ENCODE measurements at places on chromosomes 2 and 18.

GRCh38 chr2:174009488-174010223 is 44.5 kb upstream of the SP3 start:
- no peak for DNase-seq

DNA sequence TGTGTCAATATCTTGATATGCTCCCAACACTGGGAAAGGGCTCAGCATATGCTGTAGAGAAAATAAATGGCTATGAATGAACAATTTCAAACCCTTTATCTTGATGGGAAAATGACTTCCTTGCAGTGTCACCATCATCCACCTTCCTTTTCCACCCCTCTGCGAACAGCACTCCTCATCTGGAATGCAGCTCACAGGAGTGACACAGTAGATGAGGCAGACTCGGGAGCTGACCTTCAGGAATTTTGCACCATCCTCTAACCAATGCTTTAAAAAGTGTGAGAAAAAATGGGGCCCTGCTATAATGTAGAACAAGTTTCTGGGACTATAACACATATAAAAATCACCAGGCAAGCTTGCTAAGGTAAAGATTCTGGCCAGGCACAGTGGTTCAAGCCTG is 41.3 kb upstream of the YPEL5 start:
- no peak for DNase-seq

- peak; percentile 76 for DNase-seq
Measured at GRCh38 chr2:25294573-25295462, 46.9 kb downstream of the DNMT3A start.

- peak; percentile 57 for DNase-seq
Measured at GRCh38 chr18:2970772-2971659, 41.9 kb downstream of the LPIN2 start.

DNA sequence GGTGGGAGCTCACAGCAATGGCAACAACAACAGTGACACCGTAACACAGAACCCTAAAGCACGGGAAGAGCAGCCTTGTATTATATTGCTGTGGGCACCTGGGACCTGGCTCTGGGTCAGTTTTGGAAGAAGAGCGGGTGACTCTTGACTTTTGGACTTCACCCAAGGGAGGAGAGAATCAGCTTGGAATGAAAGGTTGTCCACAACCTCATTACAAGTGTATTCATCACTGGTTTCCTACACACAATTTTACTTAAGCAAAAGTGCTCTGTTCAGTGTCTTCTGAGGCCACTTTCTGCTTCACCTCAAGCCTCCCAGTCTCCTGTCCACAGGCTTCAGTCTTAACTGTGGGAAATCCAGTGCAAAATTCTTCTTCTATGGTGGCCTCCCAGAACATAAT is 263.8 kb downstream of the KCNE4 start:
- DNase-seq = no peak

- DNase-seq = no peak
Measured at GRCh38 chr18:79531386-79531785, 135.7 kb downstream of the NFATC1 start.

DNA sequence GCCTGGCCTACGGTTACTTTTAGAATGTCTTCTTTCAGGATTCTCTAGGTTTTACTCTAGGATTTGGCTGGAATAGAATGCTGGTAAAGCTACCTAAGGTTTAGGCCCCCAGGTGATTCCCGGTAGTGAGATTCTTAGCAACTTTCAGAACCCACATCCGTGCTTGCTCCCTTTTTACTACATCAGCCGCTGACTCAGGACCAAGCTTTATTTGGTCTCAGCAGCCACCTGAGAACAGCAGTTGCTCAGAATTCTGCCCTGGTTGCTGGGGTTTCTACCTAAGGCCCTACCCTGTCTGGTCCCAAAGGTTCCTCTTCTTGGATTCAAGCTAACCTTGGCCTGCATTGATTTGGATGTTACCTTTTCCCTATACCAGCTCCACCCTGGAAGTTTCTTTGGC is 36.1 kb upstream of the NDUFV2 start:
- DNase-seq = peak; percentile 24

DNA sequence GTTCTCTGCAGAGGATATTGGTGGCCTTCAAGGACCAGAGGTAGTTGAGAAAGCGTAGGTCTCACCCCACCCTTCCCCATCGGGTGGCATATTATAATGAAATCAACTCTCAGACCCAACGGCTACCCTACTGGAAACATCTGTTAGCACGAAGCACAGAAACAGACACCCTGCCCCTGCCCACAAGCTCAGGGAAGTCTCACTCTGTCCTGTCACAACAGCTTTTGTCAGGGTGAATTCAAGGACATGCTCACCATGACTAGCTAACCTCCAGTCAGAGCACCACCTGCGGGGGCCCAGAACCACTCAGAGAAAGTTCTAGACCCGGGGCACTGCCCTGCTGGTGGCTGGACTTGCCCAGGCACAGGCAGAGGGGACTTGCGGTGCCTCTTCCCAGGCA is 3.5 kb upstream of the B3GNT7 start:
- DNase-seq = no peak

- DNase-seq = no peak
Measured at GRCh38 chr2:60554646-60555065, 1.2 kb upstream of the BCL11A start.

GRCh38 chr2:227891673-227892072 is 20.2 kb downstream of the DAW1 start:
- no peak for DNase-seq

- peak; percentile 82 for DNase-seq
Measured at GRCh38 chr18:58321986-58322385, 278.0 kb downstream of the NEDD4L start.

- no peak for DNase-seq
Measured at GRCh38 chr2:105055613-105056012, 17.7 kb downstream of the MRPS9 start.

- DNase-seq = no peak
Measured at GRCh38 chr2:66084948-66085590, 349.9 kb upstream of the MEIS1 start.

DNA sequence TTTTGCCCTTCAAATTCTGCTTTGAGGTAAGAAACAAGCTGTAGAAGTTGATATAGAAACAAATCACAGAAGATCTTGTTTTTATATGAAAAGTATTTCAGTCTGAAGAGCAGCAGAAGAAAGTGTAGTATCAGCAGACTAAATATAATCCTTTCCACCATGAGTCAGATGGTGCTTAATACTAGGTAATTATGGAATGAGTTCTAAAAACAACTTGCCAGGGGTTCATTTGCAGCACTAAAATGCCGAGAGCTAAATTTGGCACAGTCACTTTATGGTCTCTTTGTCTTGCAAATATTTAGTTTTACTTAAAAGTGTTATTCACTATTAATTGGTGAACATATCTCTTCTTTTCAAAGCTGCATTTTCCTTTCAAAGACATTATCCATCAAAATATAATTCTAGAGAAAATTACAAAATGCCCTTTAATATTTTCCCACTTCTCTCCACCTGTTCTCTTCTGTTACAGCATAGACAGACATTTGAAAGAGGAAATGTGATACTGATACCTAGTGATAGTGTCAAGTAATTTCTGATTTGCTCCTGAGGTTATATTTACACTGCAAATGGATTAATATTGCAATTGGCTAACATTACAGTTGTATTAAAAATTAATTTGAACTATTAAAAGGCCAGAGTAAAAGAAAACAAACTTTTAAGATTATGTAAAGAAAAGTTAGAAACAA is 5.3 kb downstream of the MYL1 start:
- no peak for DNase-seq

DNA sequence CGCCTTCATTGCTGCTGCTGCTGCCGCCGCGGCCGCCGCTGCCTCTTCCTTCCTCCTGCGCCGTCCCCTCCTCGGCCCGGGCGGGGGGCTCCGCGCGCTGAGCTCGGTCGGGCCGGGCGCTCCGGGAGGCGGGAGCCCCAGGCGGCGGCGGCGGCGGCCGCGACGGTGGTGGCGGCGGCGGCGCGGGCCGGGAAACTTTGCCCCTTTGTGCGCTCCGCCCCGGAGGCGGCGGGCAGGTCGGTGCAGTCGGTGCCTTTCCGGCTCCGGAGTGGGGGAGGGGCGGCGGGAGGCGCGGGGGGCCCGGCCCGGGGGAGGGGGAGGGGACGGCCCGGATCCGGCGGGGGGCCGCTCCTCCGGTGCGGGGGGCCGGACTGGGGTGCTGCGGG is 205 bp downstream of the TET3 start:
- DNase-seq = peak; percentile 62

DNA sequence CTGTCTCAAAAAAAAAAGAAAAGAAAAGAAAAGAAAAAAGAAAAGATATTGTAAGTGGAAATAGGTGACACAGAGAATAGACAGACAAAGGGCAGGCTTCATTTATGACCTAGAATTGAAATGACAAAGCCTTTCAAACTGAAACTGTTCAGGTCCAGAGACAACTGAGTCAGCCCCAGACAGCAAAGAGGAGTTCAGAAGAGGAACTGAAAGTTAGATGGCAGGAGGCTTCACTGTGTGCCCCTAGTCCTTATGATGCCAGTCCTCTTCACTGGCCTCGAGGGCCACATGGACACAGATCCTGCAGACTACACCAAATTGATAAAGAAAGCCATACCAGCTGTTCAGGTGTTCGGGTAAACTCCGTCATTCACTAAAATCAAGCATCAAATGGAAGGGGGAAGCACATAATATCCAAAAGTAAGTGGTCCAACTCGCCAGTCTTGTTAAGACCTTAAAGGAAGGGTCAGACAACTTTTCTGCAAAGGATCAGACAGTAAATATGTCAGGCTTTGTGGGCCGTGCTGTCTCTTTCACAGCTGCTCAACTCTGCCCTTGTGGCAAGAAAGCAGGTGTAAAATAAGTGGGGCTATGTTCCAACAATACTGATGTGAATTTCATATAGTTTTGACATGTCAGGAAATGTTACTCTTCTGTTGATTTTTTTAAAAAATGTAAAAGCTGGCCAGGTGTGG is 231.9 kb upstream of the MGAT5 start:
- no peak for DNase-seq

GRCh38 chr18:3048121-3048520 is 35.2 kb upstream of the LPIN2 start:
- no peak for DNase-seq

- no peak for DNase-seq
Measured at GRCh38 chr18:75200071-75200470, 8.9 kb downstream of the PTGR3 start.

DNA sequence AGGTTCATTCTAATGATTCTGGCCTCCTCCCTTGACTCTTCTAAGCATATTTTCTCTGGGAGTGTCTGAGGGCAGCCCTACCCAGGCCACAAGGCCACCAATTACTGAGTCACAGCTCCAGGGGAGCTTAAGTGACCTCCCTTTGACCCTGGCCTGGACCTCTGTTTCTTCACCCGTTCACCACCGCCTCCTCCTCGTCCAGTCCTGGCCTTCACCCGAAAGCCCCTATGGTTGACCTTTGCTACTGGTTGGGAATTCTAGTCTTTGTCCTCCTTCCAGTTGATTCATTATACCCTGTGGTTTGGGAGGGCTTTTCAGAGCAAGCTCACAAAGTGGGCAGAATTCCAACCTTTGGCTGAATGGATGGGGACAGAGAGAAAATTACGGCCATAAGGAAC is 72.6 kb downstream of the NRP2 start:
- no peak for DNase-seq

- no peak for DNase-seq
Measured at GRCh38 chr2:220787251-220787650, 784.9 kb downstream of the EPHA4 start.

GRCh38 chr2:48479915-48480314 is 50.0 kb upstream of the STON1 start:
- DNase-seq = no peak

DNA sequence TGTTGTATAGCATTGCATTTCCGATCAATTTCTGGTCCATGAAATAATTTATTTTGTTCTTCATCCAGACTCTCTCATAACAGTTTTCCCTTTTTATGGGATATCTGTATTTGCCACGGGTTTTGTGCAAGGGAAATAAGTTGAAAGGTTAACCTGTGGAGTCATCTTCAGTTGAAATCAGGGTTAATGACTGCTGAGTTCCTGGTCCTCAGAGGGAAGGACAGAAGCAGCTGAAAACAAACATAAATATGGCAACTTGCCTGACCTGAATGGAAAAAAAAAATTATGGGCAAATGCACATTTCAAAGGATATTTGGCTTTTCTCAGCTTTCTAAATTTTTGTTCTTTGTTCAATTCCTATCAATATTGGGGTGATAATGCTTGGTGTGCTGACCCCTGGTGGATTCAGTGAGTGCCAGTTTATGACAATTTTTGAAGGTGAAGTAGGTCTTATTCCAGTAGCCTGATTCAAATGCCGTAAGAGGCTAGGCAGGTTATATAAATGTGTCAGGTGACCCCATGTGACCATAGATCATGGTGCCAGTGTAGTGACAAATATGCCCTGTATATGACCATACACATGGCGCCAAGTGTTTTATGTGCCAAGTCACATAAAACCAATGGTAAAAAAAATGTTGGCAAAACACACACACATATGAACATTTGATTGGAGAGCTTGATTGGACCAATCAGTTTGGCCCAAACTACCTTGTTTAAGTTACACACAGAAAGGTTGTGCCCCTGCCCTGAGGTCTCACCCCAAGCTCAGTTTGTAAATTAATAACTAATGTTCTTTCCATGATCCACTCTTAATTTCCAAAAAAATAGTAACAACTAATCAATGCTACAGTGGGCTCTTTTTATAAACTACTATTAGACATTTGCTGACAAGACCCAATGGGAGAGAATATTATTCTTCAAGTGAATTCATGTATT is 47.6 kb upstream of the FAM124B start:
- DNase-seq = no peak

GRCh38 chr2:39504790-39505335 is 67.8 kb upstream of the MAP4K3 start:
- DNase-seq = no peak

- no peak for DNase-seq
Measured at GRCh38 chr18:47978141-47978540, 47.7 kb upstream of the SMAD2 start.

GRCh38 chr18:77702686-77703085 is 453.0 kb downstream of the GALR1 start:
- no peak for DNase-seq

DNA sequence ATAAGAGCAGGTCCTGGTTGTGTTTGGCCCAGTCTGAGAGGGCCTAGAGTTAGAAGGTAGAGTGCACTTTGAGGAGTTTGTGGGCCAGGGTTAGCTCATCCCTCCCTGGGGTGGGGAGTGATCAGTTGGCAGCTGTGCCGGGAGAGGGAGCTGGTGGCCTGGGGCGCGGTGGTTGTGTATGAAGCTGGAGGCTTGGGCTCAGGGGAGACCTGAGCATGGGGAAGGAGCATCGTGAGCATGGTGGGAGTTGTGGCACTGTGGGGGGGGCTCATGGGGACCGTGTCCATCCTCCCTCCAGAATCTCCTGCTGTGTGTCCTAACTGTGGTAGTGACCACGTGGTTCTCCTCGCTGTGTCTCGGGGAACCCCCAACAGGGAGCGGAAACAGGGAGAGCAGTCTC is 13.6 kb downstream of the STK11IP start:
- no peak for DNase-seq

GRCh38 chr2:200054681-200055468 is 99.5 kb downstream of the MAIP1 start:
- no peak for DNase-seq

DNA sequence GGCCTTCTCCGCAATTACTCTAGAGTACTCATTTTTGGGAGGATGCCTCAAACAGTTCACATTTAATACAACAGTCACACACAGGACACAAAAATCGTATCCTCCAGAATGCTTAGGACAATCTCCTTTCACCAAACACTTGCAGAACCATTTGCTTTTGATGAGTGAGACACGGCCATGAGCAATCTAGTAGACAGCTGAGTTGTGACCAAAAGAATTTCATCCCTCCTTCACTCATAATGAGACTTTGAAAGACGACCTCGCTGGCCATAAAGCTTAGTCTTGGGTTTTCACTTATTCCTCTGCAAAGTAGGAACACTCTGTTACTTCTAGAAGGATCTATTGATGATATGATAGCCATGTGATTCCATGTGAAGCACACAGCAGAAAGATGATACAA is 87.5 kb upstream of the SLC35G4 start:
- DNase-seq = no peak

- DNase-seq = no peak
Measured at GRCh38 chr2:149741646-149742045, 154.1 kb upstream of the MMADHC start.
